Karpas-422 (cell line): ENCODE measurements at places on chromosomes 6 and 20.
A peak's percentile ranks its signal among the peaks of the same experiment; 100 is the strongest.

DNA sequence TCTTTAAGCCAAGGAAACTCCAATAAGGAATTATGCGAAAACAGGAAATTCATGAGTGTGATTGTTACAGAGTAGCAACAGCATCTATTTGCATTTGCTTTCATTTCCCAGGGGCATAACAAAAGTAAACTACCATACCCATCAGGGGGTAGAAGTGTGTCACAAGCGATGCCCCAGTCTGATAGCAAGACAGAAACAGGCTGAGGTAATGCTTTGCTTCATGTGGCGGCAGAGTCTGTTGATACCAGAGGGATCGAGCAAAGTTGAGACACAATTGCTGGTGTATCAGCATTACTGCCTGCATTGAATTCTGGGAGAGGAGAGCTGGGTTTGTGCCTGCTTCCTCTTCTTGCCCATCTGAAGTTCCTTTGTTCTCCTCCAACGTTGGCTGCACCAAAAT is 51.2 kb upstream of the LYRM2 start:
- DNase-seq: peak; percentile 47

DNA sequence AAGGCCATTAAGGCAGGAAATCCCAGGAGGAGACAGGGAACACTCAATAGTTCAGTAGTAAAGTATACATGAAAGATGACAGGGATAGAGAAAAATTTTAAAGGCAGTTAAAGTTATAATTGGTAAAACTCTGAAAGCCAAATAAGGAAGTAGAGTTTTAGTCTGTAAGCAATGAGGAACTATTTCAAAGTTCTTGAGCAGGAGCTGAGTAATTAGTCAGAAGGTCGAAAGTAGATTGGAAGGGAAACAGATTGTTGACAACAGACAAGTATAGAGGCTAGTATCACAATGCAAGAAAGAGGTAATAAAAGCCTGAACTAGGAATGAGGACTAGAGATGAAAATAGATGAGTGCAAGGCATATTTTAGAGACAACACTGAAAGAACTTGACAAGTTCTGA is 150.3 kb downstream of the CDK19 start:
- no peak for DNase-seq

DNA sequence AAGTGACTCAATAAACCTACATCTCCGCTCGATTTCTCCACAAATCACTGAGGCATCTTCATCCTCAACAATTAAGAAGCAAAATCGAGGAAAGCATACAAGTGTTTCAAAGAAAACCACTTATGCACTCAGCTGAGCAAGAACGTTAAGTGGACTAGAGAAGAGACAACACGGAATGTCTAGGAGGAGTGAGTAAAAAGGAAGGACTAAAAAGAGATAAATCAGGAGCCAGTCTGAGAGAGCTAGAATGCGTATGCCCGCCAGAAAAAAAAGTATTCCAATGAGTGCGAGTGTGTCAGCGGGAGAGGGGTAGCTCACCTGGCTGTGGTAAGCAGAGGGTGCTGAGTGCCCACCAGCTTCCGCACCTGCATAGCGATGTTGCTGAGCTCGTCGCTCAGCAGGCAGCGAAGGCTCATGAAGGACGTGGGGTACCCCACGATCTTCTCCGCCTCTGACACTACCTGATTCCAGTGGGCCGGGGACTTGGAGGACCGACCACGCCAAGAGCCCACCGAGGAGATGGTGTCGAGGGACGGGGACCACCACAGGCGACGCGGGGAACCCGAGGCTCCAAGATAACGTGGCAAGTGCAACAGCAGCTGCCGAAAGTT is 587 bp downstream of the PDSS2 start:
- peak; percentile 74 for DNase-seq

- no peak for DNase-seq
These were observed 3.2 kb upstream of the TREML1 start for GRCh38 chr6:41157323-41157722.

- no peak for DNase-seq
These were observed 310.3 kb downstream of the CLVS2 start for GRCh38 chr6:123306334-123306733.

GRCh38 chr6:170130201-170130621 is 160.7 kb downstream of the DLL1 start:
- no peak for DNase-seq

DNA sequence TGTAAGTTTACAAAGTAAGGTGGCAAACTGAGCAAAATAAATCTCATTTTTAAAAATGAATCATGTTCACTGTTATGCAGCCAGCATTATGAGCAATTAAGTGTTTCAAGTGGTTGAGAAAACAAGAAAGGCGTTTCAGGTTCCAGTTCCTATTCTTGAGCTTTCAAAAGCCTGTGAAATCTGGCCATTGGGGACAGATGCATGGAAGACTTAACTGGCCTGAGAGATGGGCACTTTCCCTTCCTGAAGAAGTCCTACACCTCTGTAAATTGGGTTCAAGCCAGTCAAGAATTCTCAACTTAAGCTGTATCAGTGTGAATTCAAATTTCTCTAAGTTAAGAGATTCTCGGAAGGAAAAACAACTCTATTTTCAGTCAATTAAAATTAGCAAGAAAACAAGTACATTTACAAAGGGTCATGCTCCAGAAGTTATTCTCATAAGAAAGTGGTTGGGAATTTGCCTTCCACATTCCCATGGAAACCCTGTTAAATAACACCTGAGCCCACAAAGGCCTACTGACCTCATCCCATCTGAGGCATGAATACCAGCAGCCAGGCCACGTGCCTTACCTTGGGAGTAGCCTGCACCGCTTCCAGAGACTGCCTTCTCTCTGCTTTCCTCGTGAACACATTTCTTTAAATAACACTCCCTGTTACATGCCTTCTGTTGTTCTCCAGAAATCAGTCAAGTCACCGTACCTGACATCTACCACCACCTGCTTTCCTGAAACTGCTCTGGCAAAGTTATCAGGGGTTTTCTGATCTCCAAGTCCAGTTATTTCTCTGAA is 19.4 kb downstream of the MAP3K5 start:
- no peak for DNase-seq

DNA sequence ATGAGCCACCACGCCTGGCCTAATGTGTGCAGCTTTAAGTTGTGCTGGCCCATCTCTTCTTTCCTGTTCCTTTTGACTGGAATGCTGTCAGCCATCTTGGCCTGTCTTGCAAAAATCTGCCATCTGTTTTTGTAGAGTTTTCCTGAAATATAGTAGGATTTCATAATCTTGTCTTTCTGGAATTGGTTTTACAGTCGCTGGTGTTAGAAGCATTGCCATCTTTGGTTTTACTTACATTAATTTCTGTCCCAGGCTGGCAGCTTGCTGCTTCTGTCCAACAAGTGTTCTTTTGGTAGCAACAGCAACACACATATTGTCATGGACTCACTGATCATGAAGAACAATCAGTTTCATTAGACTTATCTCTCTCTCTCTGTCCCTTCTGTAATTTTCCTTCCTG is 29.1 kb upstream of the TULP1 start:
- DNase-seq: no peak

- DNase-seq: no peak
These were observed 797 bp downstream of the PBX2 start for GRCh38 chr6:32189069-32189741.

DNA sequence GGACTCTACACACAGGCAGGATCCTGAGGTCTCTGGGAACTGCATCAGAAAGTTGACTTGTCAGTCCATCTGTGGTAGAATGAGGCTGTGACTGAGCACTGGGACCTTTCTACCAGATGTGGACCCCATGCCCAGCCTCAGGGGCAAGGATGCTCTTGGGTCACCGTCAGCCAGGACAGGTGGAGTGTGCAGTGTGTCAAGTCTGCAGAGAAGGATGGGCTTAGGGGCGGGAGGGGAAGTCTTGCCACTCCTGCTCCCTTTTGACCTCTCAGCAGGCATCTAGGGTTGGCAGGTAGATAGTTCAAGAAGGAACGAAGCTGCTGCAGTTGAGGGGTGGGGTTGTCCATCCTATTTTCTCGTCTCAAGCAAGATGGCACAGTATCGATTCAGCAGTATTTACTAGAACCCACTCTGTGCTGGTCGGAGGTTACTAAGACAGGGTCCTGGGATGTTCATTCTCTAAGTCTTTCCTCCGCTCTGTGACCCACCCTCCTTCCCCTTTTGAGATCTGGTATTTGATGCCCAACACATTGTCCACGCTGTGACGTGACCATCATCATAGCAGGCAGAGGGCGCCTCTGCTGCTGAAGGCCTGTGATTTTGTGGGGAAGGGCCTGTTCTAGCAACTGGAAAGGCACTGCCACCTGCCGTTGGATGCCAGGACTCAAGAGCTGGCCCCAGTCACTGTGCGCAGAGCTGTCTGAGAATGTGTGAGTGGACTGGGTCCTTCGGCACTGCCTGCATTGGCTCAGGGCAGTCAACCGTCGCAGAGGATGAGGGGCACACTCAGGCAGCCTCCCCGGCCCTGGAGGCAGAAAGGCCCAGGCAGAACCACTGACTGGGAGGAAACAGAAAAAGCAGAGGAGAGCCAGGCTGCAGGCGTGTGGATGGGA is 23.2 kb downstream of the RBCK1 start:
- DNase-seq: peak; percentile 68

DNA sequence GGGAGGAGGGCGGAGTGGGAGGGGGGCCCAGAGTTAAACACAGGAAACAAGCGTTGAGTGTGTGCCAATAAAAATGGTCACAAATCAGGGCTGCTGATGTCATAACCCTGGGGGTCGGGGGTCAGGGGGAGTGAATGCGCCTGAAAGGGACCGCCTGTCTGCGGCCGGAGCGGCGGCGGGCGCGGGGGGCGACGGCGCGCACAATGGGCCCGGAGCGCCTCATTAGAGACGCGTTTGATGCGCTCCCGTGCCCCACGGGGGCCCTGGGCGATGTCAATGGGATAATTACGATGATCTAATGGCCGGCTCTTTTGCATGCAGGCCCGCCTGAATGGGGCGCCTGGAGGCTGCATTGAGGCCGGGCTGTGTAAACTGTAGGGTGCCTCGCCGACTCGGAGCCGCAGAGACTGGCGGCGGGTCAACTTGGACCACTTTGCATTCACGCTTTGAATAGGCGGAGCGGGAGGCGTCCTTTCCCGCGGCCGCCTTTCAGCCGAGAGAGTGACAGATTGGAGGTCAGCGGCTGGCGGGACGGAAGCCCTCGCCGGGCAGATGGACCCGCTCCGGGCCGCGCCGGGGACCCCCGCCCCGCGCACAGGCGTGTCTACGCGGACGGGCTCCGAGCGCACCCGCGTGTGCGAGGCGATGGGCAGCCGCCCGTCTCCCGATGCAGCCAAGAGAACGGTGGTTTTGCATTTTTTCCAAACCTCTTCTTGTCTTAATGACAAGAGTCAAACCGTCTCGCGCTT is 296.1 kb downstream of the TFAP2C start:
- no peak for DNase-seq

- peak; percentile 53 for DNase-seq
These were observed 48.1 kb downstream of the NOL4L start for GRCh38 chr20:32536851-32537656.

DNA sequence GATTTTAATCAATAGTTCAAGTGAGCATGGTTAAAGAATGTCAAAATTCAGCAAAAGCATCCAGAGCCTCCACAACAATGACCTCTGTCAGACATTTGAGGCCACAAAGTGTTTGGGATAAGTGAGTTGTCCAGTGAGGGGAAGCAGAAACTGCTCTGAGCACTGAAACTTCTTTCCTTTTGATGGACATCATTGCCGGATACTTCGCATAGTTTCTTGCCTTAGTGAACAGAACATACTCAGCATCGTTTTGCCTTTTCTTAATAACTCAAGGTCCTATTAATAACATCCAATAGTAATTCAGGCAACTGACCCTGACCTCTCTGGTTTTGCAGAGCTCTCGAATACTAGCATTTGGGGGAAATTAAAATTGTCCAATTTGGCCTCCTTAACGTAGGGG is 78.6 kb downstream of the EDN3 start:
- DNase-seq: no peak

DNA sequence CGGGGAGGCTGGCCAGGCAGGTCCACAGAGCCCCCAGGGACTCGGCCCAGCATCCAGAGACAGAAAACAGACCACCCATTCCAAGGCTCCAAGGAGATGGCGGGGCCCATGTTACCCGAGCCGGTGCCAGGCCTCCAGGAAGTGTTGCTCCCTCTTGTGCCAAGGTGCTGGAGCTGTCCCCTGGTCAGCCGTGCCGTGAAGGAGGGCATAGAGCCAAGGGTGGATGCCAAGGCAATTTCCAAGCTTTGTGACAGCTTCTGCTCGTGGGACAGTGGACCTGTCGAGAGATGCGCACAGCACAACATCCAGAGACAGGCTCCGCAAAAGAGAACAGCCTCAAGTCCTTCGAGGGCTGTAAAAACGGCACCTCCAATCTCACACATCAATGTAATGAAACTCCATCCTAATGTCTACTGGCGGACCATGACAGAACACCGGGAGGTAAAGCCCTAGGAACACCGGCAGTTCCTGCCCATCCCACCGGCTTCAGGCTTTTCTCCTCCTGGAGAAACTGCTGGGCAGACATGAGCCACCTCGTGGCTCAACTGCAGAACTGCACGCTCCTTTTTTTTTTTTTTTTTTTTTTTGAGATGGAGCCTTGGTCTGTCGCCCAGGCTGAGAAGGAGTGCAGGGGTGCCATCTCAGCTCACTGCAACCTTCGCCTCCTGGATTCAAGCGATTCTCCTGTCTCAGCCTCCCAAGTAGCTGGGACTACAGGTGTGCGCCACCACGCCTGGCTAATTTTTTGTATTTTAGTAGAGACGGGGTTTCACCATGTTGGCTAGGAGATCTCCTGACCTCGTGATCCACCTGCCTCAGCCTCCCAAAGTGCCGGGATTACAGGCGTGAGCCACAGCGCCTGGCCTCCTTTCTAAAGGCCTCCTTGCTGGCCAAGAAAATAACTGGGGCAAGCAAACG is 30.9 kb upstream of the AVP start:
- peak; percentile 81 for DNase-seq

DNA sequence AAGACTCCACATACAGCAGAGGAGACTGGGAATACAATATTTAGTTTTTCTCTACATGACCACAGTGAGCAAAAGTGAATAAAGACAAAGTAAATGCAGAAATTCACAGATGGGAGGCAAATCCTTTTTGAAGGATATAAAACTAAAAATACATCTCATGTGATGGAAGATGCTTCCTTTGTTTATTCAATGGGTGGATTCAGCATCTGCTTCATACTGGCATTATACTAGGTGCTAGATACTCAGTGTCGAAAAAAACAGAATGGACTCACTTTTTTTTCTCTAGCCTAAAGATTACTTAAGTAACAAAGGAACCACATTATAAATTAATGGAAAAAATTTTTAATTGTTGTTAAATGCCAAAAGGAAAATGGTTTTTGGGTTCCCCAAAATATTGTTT is 216.2 kb downstream of the TRDN start:
- no peak for DNase-seq

GRCh38 chr20:62603021-62603906 is 39.0 kb upstream of the SLCO4A1 start:
- no peak for DNase-seq

DNA sequence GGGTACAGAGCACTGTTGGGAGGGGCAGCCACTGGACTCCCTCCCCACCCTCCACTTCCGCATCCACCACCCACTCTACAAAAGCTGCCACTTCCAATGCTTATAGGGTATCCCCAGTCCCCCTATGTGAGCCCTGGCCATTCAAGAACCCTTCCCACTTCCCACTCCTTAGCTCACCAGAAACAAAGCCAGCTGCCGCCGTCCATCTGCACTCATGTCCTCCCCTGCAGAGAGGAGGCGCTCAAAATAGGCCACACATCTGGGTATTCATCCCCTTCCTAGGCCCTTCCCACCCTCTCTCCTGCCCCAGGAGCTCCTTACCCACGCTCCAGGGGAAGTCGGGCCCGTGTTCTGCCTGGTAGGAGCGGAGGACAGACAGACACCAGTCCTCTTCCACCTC is 6.5 kb upstream of the LY6G5C start:
- no peak for DNase-seq

- no peak for DNase-seq
These were observed 3.2 kb downstream of the WFDC8 start for GRCh38 chr20:45575931-45576330.

- peak; percentile 59 for DNase-seq
These were observed 420 bp upstream of the MCCD1 start for GRCh38 chr6:31528307-31528777.
